T-helper 2 cell (primary cell): ENCODE measurements at places on chromosomes 12 and 14.

DNA sequence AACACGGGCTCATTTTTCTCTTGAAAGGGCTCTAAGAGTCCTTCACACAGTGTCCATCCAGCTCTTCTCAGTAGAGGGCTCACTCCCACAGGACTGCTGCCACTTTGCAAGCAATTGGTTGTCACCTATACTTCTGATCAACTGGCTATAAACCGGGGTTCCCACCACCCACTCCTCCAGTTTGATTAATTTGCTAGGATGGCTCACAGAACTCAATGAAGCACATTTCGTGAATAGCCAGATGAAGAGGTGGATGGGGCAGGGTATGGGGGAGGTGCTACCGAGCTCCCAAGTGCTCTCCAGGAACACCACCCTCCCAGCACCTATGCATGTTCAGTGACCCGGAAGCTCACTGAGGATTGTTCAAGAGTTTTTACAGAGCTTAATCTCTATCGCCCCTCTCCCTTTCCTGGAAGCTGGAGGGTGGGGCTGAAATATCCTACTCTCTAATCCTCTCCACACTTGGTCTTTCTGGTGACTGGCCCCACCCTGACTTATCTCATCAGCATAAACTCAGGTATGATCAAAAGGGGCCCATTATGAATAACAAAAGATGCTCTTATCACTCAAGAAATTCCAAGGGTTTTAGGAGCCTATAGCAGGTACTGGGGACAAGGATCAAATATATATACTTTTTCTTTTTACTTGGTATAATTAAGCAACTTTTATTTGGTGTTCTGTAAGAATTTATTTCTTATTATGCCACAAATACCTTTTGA lies 13.9 kb upstream of the EGLN3 start:
- DNase-seq = no peak

GRCh38 chr14:93092606-93093556 lies 22.8 kb downstream of the ITPK1 start:
- no peak for DNase-seq

- no peak for DNase-seq
Measured at GRCh38 chr12:40225984-40226602, 1.3 kb downstream of the LRRK2 start.

GRCh38 chr12:120183211-120183631 lies 11.3 kb downstream of the GCN1 start:
- DNase-seq = no peak

GRCh38 chr12:46669720-46670119 lies 156.1 kb downstream of the SLC38A4 start:
- DNase-seq = no peak

DNA sequence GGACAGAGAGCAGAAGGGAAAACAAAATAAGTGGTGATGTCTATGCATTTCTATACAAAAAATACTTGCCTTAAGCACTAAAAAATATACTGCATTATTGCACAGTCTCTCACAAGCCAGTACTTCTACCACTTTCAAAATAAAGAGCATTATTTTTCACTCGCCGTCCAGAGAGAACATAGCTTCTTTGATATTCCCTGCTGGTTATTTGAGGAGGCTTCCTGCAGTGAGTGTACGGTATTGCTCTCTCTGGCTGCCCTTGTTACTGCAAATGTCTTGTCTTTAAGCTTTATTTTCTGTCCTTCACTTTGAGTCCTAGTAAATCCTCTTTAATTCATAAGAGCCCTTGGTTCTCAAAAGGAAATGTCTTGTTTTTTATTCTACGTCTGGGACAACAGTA lies 81.1 kb downstream of the EML1 start:
- no peak for DNase-seq

DNA sequence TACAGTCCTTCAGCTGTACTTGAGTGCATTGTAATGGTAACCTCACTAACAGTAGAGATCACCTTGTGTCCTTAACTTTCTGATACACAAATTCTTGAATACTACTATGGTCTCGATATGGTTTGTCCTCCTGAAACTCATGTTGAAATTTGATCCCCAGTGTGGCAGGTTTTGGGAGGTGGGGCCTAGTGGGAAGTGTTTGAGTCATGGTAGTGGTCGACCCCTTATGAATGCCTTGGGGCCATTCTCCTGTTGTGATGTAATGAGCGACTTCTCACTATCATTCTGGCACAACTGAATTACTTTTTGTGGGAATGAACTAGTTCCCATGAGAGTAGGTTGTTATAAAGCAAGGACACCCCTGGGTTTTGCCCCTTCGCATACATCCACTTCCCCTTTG lies 52.3 kb downstream of the IPO8 start:
- no peak for DNase-seq

DNA sequence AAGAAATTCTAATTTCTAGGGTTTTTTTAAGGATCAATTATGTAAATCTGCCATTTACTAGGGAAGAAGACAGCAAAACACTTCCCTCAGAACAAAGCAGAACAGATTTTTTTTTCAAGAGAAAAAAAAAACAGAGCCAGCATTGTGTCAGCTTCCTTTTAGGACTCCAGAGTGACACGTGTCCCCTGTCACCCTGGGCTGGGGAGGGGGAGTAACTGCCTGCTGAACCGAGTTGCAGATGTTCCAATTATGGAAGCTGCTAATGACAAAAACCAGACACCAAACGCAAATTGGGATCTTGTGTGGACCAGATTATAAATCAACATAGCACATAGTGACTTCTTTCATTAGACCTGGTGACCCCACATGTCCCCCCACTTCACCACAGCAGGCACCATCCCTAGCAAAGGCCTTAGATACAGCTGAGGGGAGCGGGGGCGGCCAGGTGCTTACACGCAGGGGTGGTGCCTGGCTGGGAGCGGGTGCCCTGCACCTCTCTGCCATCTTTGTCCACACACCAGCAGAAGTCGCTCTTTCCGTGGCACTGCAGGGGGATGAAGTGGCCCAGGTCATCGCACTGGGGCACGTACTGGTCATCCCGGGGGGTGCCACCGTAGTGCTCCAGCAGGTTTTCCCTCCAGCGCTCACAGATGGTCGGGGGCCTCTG lies 25.4 kb downstream of the RTRAF start:
- no peak for DNase-seq

DNA sequence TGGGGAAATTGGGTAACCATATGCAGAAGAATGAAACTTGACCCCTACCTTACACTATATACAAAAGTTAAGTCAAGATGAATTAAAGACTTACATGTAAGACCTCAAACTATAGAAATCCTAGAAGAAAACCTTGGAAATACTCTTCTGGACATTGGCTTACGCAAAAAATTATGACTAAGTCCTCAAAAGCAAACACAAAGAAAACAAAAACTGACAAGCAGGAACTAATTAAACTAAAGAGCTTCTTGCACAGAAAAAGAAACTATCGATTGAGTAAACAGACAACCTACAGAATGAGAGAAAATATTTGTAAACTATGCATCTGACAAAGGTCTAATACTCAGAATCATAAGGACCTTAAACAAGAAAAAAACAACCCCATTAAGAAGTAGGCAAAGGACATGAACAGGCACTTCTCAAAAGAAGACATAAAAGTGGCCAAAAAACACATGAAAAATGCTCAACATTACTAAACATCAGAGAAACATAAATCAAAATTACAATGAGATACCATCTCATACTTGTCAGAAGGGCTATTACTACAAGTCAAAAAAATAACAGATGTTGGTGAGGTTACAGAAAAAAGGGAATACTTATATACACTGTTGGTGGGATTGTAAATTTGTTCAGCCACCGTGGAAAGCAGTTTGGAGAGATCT lies 37.0 kb upstream of the CFAP54 start:
- no peak for DNase-seq

DNA sequence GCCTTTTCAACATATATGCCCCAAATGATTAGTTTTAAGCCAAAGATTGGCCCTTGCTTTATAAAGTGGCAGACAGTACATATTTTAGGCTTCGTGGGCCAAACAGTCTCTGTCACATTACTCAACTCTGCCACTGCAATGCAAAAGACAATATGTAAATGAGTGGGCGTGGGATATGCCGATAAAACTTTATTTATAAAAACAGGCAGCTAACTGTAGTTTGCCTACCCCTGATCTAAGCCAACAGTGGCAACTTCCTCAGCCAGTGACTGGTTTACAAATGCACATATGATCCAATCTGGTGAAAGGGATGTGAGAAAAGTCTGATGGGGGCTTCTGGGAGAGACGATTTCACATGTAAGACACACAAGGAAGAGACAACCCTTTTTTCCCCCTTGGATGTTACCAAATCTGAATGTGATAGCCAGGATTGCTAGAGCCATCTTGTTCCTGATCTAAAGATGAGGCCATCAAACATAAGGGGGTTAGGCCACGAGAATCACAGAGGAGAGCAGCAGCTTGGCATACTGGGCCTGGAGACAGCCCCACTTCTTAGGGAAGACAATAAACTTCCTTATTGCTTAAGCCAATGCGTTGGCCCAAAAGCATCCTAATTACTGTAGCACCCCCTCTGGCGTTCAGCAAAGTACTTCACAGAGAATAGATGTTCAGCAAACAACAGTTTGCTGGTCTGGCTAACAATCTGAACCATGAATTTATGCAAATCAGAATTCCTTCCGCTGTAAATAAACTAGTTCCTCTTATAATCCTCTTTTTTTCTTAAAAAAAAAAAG lies 75.2 kb upstream of the TMCC3 start:
- DNase-seq = no peak
